ENCODE measurements at places on chromosomes 12 and 14.
A peak's percentile ranks its signal among the peaks of the same experiment; 100 is the strongest.

- DNase-seq: peak; percentile 39
These were observed 21.3 kb upstream of the CD27 start for GRCh38 chr12:6423267-6424007.

GRCh38 chr12:19299765-19300164 is 139.5 kb upstream of the AEBP2 start:
- DNase-seq: no peak

- no peak for DNase-seq
These were observed 292.8 kb upstream of the SFSWAP start for GRCh38 chr12:131418121-131418520.

DNA sequence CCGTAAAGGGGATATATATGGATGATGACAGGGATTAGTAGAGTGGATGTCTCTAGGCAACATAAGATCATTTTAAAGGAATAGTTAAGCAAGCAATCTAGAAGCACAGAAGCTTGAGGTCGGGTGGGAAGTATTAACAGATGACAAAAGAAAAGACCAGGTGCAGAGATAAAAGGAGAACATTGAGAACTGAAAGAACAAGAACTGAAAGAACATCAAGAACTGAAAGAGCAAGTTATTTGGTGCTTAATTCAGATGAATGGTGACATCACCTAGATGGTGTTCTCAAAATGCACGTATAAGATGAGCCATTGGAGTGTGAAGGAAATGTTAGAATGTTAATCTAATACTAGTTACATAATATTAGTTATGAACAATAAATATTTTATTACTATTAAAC is 224.0 kb upstream of the PDE3A start:
- DNase-seq: no peak

DNA sequence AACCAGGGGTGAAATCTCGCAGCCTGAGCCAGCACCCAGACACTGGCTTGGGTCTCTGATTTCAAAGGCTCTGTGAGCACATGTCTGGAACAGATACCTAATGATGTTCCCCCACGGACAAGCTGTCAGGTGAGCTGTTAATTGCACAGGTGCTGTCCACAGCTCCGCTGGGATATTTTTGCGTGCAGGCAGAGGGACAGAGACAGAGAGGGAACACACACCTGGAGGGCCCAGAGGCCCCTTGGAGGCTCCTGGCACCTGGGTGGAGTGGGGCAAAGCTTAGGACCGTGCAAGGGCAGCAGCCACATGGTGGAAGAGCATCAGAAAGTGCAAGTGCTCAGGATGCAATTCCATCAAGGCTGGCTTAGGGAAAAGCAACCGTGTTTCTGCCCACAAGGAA is 57.3 kb downstream of the ARL6IP4 start:
- no peak for DNase-seq

GRCh38 chr14:31566456-31566855 is 5.3 kb downstream of the NUBPL start:
- DNase-seq: no peak

- DNase-seq: no peak
These were observed 514.6 kb upstream of the FBXO33 start for GRCh38 chr14:39946807-39947206.
